BJ (cell line): ENCODE measurements at places on chromosomes 2 and 18. TPM values are rescaled to one million over a fixed set of nuclear protein-coding genes. Genes with fewer than 3 reads are reported as not detected.

Gene DCC
- 0.15 and 0.44 TPM in 2 replicates for polyA plus RNA-seq

Gene ABCB6
- 20.3 and 33.4 TPM in 2 replicates for polyA plus RNA-seq

Gene EN1
- polyA plus RNA-seq: not detected in 2 replicates

Gene UGT1A10
- not detected in 2 replicates for polyA plus RNA-seq

Gene ANKRD62
- not detected in 2 replicates for polyA plus RNA-seq

Gene SAG
- not detected in 2 replicates for polyA plus RNA-seq

Gene THADA
- polyA plus RNA-seq: 15.2 and 21.6 TPM in 2 replicates

Gene MAB21L4
- polyA plus RNA-seq: not detected in 2 replicates

Gene SERPINE2
- polyA plus RNA-seq: 387 and 750 TPM in 2 replicates

Gene CRIM1
- 427 and 729 TPM in 2 replicates for polyA plus RNA-seq
